Dermis lymphatic vessel endothelial cell (primary cell): ENCODE measurements at places on chromosomes 11 and 22. TPM values are rescaled to one million over a fixed set of nuclear protein-coding genes. Genes with fewer than 3 reads are reported as not detected.

Gene TRIM29
- total RNA-seq: not detected in 2 replicates

Gene TH
- 0.09 TPM in 1 of 2 replicates, not detected in the other for total RNA-seq

Gene APOBEC3H
- not detected in 2 replicates for total RNA-seq

Gene MAML2
- 7.2 and 10.1 TPM in 2 replicates for total RNA-seq

Gene KBTBD4
- total RNA-seq: 34.2 and 37.9 TPM in 2 replicates

Gene E2F8
- total RNA-seq: 0.26 and 0.33 TPM in 2 replicates

Gene CXCR5
- total RNA-seq: not detected in 2 replicates

Gene TRIM51
- not detected in 2 replicates for total RNA-seq

Gene OR8G1
- total RNA-seq: not detected in 2 replicates

Gene LGALS12
- total RNA-seq: not detected in 2 replicates

Gene RAG1
- 1.7 and 1.8 TPM in 2 replicates for total RNA-seq

Gene TMEM191B
- total RNA-seq: 0.26 and 0.43 TPM in 2 replicates

Gene OR10D3
- not detected in 2 replicates for total RNA-seq

Gene FERMT3
- 7.2 and 9.3 TPM in 2 replicates for total RNA-seq

Gene MFRP
- under 0.01 TPM in 1 of 2 replicates, not detected in the other for total RNA-seq

Gene ELMOD1
- 1.1 and 2.0 TPM in 2 replicates for total RNA-seq

Gene CABP4
- 1.5 and 2.0 TPM in 2 replicates for total RNA-seq

Gene KRTAP5-8
- not detected in 2 replicates for total RNA-seq

Gene NELL1
- not detected in 2 replicates for total RNA-seq

Gene DBX1
- total RNA-seq: not detected in 2 replicates

Gene CCDC157
- 1.3 and 1.5 TPM in 2 replicates for total RNA-seq

Gene LARGE1
- total RNA-seq: 3.7 and 4.0 TPM in 2 replicates

Gene NAGA
- 12.7 and 16.5 TPM in 2 replicates for total RNA-seq

Gene CCDC34
- total RNA-seq: 1.5 and 2.4 TPM in 2 replicates

Gene GRM5
- 0.09 and 0.11 TPM in 2 replicates for total RNA-seq

Gene NLRX1
- total RNA-seq: 9.5 and 11.1 TPM in 2 replicates

Gene CASP1
- 6.3 and 28.2 TPM in 2 replicates for total RNA-seq

Gene RBMXL2
- total RNA-seq: not detected in 2 replicates

Gene TLCD5
- total RNA-seq: 4.8 and 7.7 TPM in 2 replicates

Gene MRPL49
- total RNA-seq: 41.9 and 49.5 TPM in 2 replicates

Gene SAA4
- total RNA-seq: not detected in 2 replicates

Gene INS
- not detected in 2 replicates for total RNA-seq

Gene GAL3ST3
- total RNA-seq: 0.09 and 0.11 TPM in 2 replicates

Gene SPTY2D1
- total RNA-seq: 10.0 and 12.1 TPM in 2 replicates

Gene SHISA8
- total RNA-seq: not detected in 2 replicates

Gene ZNF280B
- total RNA-seq: 0.43 and 0.54 TPM in 2 replicates

Gene MAJIN
- total RNA-seq: not detected in 2 replicates

Gene ZP1
- total RNA-seq: not detected in 2 replicates

Gene XRRA1
- 2.7 and 4.0 TPM in 2 replicates for total RNA-seq

Gene TENM4
- under 0.01 and 0.09 TPM in 2 replicates for total RNA-seq

Gene TP53AIP1
- not detected in 2 replicates for total RNA-seq

Gene WT1
- total RNA-seq: not detected in 2 replicates

Gene SLC43A1
- total RNA-seq: 13.5 and 22.3 TPM in 2 replicates

Gene OAF
- total RNA-seq: 13.9 and 18.6 TPM in 2 replicates

Gene MMP13
- not detected in 2 replicates for total RNA-seq

Gene HOATZ
- total RNA-seq: not detected in 2 replicates

Gene KCNQ1OT1
- total RNA-seq: 0.54 and 0.60 TPM in 2 replicates

Gene PRG2
- total RNA-seq: 0.11 and 0.26 TPM in 2 replicates

Gene PANX3
- not detected in 2 replicates for total RNA-seq

Gene TRIM3
- total RNA-seq: 14.7 and 17.4 TPM in 2 replicates

Gene OR5B21
- total RNA-seq: not detected in 2 replicates

Gene ALDH3B1
- 0.52 and 0.87 TPM in 2 replicates for total RNA-seq

Gene PRODH
- 0.34 TPM in 1 of 2 replicates, not detected in the other for total RNA-seq

Gene OR2AG1
- not detected in 2 replicates for total RNA-seq

Gene RFPL1
- total RNA-seq: under 0.01 and 0.09 TPM in 2 replicates

Gene SPI1
- 0.17 TPM in 1 of 2 replicates, not detected in the other for total RNA-seq

Gene GPHA2
- not detected in 2 replicates for total RNA-seq

Gene THY1
- total RNA-seq: 1.5 and 3.7 TPM in 2 replicates

Gene TRPM5
- not detected in 2 replicates for total RNA-seq
